ENCODE measurements at places on chromosomes 13 and 19.

DNA sequence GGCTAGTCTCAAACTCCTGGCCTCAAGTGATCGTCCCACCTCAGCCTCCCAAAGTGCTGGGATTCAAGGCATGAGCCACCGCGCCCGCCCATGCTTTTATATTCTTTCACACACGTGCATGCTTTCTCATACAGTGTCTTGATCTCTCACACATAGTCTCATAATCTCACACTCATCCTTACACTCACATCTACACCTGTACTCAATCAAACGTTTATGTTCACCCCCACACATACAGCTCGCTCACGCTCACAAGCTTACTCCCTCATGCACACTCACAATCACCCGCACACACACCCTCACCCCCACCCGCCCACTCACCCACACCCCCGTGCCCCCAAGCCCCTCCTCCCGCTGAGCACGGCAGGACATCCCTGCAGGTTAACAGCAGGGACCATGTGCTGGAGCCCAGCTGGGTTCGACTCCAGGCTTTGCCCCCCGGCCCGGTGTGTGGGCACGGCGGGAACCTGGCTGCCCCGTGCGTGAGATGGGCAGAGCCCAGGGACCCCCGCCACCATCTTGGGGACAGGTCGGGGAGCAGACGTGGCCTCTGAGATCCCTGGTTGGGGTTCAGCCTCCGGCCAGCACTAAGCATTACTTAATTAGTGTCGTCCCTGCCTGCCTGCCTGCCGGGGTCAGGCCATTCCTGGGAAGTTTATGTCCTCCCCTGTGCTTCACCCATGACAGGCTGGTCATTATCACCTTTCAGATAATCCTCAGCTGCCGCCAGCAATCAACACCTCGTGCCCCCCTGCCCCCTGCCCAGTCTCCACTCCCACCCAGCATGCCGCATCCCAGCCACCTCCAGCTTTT is 11.4 kb downstream of the SBK2 start:
- DNase-seq, result no peak

DNA sequence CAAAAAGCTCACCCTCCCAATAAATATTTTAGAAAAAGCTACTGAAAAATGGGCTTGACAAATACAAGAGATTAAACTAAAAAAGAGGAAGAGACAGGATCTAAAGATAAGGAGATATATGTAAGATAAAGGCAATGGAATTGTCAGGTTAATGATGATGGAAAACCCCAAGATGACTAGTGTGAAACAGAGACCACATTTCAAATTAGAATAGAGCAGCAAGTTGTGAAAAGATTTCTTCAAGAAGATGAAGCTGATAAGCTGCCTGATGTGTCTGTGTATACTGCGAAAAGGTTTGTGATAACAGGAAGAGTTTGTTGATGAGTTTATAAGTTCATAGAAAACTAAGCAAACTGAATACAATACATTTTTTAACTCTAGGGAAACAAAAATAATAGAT is 840.1 kb upstream of the SLITRK5 start:
- no peak for DNase-seq

GRCh38 chr13:109545931-109546330 is 240.5 kb downstream of the IRS2 start:
- DNase-seq, result no peak

DNA sequence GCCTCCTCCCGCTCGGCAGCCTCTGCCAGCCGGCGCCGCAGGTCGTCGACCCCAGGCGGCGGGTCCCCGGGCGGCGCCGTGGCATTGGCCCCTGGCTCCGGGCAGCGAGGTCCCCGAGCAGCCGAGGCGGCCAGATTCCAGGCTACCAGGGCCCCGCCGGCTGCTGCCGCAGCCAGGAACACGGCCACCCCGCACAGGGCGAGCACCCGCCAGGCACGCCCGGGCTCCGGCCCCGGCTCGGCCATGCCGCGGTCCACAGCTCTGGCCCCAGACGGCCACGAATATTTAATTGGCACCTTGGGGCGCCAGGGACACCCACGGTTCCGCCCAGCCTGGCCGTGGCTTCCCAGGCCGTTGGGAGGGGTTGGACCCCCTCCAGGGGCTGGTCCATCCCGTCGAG is at the start of gene CCDC194:
TSS of gene CCDC194 (minus strand) at position 283 of the 400 bp plus-strand sequence. CDS start at position 245, 38 bp downstream.
- DNase-seq, result no peak

GRCh38 chr13:27830010-27830409 is 37.7 kb downstream of the GSX1 start:
- peak; percentile 23 for DNase-seq

DNA sequence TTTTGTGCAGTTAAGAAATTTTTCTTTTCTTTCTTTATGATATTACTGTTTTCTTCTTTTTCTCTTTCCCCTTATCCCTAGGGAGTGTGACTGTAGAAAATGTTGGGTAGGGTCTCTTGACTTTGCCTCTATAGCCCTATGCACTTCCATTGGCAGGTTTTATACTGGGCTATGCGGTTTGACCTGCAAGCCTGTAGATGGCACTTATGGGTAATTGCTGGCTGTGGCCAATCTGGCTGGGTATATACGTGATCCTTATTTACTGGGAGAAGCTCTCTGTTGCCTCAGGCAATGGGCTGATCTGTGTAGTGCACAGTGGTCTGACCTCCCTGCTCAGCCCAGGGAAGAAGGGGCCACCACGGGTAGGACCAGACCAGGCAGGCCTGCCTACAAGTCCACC is 78.8 kb downstream of the RAP2A start:
- no peak for DNase-seq

DNA sequence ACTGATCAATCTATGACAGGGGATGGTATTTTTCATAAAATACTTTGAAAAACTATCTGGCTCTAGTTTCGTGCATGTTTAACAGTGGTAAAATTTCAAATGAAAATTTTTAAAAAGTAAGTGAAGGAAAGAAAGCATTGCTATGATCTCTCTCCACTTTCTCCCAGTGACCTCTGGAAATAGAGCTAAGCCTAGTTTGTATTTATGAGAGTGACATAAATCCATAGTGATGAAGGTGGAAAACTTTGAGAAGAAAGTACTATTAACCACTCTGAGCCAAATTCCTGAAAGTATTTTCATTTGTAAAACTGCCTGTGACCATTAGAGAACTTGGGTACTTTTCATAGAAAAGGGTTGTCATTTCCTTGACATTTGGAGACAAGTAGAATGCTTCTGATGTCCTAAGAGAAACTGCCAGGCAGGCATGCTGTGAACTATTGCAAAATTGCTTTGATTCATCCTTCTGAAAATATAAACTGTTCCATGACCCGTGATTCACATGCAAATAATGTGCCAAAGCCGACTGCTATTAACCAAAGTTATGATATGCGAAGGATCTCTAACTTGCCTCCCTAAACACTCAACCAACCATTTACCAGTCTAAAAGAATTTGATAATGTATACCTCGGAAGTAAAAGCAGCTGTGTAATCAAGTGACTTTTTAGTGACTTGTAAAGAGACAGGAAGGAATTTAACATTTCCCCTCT is 133.2 kb downstream of the VWA8 start:
- no peak for DNase-seq

DNA sequence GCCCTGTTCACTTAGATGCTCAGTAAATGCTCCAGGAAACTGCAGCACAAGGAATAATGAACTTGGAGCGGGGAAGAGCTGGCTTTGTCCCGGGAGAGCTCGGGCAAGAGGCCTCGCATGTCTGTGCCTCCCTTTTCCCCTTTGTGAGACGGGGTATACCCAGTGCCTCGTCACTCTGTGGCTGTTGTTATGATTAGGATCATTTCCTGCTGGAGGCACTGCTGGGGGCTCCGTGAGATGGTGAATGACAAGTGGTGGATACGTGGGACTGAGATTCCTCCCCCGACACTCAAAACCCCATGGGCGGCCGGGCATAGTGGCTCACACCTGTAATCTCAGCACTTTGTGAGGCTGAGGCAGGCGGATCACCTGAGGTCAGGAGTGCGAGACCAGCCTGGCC is 1.1 kb upstream of the PLVAP start:
- no peak for DNase-seq

DNA sequence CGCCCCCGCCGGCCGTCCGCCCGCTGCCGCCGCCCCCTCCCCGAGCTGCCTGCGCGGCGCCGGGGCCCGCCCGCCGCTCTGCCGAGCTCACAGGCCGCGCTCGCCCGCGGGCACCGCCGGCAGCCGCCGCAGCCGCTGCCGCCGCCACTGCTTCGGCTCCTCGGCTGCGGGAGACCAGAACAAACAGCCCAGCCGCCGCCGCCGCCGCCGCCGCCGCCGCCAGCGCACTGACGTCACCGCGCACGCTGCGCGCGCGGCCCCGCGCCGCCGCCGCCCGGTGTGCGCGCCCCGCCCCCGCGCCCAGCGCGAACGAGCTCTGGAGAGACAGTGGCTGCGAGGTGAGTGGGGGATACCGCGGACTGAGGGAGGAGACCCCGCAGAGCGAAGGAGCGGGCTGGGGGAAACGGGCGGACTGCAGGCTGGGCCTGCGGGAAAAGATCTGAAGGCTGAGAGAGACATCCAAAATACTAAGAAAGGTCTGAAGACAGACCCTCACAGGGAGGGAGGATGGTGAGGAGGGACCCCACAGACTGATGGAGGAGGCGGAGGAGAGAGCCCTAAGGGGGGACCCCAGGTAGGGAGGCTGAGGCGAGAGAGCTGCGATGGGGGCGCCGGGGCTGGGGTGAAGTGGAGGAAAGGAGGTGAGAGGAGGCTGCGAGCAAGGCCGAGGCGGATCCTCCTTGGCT is at the start of gene BRD4:
TSS of gene BRD4 (minus strand) at position 229 of the 686 bp plus-strand sequence. CDS start 59,440 bp downstream, outside the sequence.
- DNase-seq, result peak; percentile 61

DNA sequence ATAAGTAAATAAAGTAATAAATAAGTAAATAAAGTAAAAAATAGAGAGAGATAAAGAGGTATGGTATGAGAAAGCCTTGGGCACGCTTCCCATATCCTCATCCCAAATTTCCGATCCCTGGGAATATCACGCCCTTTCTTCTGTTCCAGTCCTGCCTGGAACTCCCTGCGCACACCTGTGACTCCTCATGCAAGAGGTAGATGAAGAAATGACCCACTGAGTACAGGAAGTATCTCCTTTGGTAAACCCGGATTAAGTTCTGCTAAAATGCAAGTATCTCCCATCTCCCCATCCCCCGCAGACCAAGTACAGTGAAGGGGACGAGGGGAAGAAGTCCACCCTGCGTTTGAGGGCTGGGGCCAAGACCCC is 399 bp upstream of the ZNF136 start:
- no peak for DNase-seq

- no peak for DNase-seq
Observed at GRCh38 chr13:77515785-77516184, 19.7 kb upstream of the SCEL start.

DNA sequence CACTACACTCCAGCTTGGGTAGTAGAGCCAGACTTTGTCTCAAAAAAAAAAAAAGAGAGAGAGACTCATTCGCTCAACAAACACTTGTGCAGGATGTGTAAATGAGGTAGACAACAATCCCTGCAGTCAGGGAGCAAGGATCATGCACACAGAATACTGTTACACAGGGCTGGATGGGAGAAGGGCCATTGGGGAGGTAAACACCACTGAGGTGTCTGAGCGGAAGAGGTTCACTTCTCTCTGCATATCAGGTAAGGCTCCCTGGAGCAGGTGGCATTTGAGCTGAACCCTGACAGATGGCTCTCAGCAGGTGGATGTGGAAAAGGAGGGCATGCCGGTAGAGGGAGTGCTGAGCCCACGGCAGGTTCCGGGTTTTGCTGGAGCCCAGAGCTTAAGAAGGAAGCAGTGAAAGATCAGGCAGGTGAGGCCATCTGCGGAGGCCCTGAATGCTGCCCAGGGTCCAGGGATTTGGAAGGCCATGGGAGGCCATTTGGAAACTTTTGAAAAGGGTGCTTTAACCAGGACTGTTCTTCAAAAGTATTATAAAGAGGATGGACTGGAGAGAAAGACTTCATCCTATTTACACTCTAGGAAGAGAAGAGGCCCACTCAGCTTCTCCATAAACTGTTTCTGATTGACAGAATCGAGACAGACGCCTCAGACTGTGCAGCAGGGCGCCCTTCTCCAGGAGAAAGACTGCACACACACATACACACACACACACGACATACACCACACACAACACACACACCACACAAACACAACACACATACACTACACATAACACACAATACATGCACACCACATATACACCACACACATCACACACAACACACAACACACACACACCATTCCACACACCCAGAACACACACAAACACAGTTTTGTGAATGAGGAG is 199.4 kb downstream of the USP12 start:
- peak; percentile 17 for DNase-seq

- DNase-seq, result peak; percentile 53
Observed at GRCh38 chr19:18419195-18419698, at the start of gene SSBP4. Gene SSBP4 (plus strand): TSS chr19:18419398. CDS start chr19:18419649, 251 bp downstream.

GRCh38 chr13:100336795-100337516 is 248.1 kb downstream of the PCCA start:
- DNase-seq, result no peak

- DNase-seq, result no peak
Observed at GRCh38 chr19:11984986-11985385, 20.1 kb downstream of the ZNF763 start.

DNA sequence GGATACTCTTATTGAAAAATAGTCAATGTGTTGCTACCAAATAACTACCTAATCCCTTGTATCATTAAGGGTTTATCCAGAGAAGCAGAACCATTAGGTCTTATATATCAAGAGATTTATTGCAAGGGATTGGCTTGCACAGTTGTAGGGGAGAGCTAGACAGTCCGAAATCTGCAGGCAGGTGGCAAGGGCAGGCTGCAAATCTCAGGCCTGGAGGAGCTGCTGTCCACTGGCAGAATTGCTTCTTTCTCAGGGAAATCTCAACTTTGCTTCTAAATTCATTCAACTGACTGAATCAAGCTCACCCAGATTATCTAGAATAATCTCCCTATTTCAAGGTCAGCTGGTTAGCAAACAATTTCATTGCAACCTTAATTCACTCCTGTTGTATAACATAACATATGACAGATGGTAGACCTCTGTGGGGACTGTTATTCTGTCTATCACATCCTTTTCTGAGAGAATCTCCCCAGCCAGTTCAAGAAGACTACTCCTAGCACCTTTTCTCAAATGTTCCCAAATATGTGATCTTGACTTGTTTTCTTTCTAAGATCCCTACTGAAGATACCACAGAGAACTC is 194.2 kb downstream of the NHLRC3 start:
- DNase-seq, result no peak

DNA sequence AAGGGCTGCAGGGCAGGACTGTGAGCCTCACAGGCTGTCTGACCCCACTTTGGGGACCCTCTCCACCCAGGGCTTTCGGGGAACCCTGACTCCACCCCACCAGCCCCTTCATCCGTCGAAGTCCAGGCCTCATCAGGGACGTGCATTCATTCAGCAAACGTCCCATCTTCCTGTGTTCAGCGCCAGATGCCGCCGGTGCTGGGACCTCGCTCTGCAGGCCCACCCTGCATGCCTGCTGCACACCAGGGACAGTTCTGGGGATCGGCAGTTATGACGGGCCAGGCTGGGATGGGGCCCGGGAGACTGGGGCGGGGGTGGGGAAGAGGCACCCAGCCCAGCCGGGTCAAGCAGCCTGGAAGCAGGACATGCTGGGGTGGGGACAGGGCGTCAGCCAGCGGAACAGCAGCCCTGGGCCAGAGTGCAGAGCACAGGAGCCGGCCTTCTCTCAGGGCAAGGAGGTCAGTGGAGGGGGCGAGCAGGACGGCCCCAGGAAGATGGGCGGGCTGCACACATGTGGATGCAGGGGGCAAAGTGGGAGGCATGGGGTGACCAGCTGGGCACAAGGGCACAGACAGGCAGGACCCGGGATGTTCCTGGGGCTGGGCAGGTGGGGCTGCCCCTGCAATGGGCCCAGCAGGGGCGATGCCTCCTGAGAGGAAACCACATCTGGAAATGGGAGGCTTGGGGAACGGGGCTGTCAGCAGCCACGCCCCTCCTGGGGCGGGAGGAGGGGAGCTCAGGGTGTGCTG is 5.1 kb downstream of the GAMT start:
- DNase-seq, result no peak

- DNase-seq, result no peak
Observed at GRCh38 chr19:41569481-41570150, 6.3 kb upstream of the CEACAM21 start.

All from CD4-positive, alpha-beta T cell treated with Interleukin-6 at 100 ng/mL for 8 hours (primary cell).